ENCODE measurements at places on chromosomes 2 and 18.

- no peak for DNase-seq
Measured at GRCh38 chr2:233349005-233349998, 5.0 kb upstream of the DGKD start.

DNA sequence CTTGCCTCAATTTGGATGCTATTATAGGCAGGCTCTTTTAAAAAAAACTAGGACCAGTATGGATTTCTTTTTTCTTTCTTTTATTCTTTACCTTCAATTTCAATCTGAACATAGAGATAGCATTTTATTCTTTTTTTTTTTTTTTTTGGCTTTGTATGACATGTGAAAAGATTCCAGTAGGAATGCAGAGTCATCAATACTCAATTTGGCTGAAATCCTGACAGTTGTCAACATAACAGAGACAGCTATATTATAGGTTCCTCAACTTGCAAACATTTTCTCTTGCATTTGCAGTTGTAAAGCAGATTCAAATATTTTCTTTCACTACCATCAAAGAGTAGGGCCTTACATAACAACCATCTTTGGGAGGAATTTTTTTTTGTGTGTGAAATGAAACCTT, 334.4 kb downstream of the LRP1B start:
- no peak for DNase-seq

GRCh38 chr2:23385748-23386338, 864 bp downstream of the KLHL29 start:
- no peak for DNase-seq

DNA sequence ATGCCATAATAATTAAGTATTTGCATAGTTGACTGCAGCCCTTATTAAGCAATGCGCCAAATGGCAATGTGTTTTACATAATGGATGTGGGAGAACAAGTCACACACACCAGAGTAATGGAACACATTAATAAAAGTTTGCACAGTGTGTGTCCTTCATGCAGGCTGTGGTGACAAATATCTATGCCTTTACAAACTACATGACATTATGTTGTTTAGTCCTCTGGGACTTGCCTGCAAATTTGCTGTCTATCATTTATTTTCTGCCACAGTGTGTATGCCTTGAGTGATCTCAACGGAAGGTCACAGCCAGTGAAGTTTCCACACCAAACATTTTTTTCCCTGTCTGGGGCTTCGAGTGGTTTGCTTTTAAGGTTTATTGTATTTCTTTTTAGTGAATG, 175.2 kb upstream of the TMEFF2 start:
- DNase-seq, result no peak

GRCh38 chr2:226905718-226906117, 69.9 kb downstream of the RHBDD1 start:
- DNase-seq, result no peak

GRCh38 chr2:74515981-74516633, 1.9 kb downstream of the TLX2 start:
- DNase-seq, result no peak

DNA sequence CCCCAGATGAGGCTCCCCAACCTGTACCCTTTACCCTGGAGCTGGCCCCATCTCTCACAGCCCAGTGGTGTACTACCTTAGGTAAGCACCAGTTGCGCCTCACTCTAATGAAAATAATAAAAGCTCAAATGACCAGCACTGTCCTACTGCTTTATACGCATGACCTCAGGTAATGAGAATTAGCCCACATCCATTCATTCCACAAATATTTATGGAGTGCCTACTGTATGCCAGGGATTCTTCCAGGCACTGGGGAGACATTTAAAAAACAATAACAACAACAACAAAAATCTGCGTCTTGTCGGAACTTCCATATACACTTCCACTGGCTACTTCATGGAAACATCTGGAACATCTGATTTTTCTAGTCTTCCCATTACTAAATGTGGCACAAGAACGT, 20.8 kb downstream of the HPCAL1 start:
- no peak for DNase-seq

DNA sequence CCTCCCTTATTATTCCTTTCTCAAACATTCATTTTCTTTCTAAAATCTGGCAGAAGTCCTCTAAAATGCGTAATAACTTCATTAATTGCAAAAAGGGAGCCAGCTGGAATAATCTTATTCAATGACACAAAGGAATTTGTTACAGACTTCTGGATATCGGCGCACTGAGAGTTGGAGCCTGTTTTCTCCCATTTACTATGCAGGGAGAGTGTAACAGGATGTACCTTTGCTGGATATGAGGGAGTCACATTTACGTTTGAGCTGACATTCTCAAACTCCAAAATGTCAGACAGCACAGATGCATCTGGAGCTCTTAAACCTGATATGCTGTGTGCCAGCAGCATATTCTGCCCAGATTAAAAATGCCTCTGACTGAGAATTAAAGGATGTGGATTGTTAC, 275.3 kb downstream of the TMX3 start:
- DNase-seq, result no peak

DNA sequence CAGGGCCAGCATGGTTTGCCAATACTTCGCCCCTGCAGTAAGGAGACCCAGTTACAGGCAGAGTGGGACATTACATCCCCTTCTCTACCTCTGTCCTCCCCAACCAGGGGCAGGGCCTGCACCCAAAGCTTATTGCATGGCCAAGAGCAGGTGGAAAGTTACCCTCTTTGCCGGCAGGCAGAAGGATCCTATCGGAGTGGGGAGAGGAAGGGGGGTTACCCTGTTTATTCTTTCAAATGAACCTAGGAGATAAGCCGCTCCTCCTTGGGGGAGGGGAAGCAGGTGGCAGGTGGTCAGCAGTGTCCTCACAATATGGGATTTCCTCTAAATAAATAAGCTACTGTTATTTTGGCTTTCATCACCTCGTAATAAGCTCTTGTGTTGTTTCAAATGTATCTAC, 53.9 kb downstream of the SPATS2L start:
- DNase-seq, result no peak

DNA sequence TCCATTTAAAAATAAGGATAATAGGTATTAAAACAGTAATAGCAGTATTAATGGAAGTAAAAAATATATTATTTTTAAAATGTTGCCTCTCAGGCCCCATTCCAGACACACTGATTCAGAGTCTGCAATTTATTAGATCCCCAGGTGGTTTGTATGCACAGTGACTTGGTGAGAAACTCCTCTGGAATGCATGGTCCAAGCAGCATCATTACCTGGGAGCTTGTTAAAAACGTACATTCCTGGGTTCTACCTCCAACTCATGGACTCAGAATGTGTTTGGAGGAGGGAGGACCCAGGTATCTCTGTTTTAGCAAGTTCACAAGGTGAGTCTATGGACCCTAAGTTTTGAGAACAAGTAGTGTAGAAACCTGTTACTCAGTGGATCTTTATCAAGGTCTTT, 95.6 kb downstream of the ITGA4 start:
- DNase-seq, result no peak

DNA sequence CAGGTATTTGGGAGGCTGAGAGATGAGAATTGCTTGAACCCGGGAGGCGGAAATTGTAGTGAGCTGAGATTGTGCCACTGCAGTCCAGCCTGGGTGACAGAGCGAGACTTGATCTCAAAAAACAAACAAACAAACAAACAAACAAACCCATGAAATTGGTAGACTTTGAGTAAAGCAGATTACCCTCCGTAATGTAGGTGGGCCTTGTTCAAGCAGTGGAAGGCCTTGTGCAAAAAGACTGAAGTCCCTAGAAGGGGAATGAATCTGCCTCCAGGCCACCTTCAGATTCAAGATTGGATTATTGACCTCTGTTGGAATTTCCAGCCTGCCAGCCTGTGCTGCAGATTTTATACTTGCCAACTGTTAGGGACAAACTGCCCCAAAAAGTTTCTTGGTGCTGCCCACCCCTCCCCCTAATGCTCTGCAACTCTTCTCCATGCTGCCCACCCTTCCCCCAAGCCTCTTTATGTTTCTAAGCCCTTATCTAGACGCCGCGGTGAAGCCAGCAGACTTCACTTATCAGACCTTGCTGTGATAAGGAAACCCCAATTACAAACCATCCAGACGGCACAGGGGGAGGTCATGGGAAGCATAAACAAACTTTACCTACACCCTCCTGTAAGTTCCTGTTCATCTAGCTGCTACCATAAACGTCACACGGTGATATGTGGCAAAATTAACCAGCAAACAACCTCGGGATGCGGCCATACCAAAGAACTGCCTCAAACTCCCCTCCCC, 17.0 kb downstream of the CYP27A1 start:
- DNase-seq, result no peak

DNA sequence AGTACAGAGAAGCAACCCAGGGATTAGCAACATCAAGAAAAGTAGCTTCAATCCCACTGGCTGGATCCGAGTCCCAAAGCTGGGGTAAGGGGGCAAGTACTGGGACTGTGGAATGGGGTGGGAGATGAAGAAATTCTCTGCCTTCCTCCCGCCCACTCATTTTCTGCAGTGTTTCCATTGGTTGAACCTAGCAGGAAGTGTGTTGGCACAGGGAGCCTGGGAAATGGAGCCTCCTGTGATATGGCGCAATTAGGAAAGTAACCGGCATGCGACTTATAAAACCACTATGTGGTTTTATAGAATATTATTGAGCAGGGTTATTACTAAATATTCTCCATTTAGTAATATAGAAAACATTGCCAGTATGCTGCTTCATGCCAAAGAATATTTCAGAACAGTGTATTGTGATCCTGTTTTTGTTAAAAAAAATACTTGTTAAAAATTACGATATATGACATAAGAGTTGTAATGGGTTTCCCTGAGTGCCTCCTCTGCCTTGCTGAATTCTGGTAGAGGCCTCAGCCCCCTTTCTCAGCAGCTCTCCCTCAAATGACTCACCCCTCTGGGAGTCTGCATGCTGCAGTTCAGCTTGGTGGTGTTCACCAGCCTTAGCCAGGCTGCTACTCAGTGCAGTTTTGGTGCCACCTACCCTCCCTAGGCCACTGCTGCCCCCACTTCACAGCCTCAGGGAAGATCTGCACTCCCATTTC, 60.5 kb downstream of the HK2 start:
- peak; percentile 38 for DNase-seq

DNA sequence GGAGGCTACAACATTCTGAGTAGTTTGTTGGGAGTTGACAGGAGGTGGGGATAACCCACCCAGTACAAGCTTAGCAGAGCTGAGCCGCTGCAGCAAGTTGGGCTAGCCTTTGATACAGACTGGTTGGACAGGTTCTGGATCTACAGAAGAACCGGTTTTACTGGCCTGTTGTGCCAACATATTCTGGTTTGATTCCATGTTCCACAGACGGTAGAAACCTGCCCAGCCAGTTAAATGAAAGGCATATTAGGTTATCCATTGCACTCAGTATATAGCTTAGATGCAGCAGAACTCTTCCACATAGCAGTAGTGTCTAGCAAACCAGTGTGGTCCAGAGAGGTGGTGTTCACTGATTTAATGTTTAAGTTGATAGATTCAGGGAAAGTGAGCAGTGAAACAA, 19.3 kb upstream of the RBBP8 start:
- no peak for DNase-seq

DNA sequence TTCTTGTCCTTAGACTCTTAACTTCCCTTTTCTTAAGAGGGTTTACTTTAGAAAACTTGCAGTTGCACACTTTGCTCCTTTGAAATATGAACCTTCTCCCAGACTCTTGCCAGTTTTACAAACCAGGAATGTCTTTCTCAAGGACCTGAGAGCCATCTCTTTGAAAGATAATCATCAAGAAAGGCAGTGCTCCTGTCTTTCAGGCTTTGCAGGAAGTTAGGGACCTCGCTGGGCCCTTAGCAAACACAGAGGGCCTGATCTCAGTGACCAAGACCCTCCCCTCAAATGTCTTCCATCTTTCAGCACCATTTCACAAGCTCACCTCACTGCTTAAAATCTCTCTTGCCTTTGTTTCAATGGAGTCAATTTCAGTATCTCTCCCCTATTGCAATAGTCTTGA, 32.0 kb upstream of the NYAP2 start:
- no peak for DNase-seq

- no peak for DNase-seq
Measured at GRCh38 chr2:100810603-100811145, 9.3 kb upstream of the NPAS2 start.

DNA sequence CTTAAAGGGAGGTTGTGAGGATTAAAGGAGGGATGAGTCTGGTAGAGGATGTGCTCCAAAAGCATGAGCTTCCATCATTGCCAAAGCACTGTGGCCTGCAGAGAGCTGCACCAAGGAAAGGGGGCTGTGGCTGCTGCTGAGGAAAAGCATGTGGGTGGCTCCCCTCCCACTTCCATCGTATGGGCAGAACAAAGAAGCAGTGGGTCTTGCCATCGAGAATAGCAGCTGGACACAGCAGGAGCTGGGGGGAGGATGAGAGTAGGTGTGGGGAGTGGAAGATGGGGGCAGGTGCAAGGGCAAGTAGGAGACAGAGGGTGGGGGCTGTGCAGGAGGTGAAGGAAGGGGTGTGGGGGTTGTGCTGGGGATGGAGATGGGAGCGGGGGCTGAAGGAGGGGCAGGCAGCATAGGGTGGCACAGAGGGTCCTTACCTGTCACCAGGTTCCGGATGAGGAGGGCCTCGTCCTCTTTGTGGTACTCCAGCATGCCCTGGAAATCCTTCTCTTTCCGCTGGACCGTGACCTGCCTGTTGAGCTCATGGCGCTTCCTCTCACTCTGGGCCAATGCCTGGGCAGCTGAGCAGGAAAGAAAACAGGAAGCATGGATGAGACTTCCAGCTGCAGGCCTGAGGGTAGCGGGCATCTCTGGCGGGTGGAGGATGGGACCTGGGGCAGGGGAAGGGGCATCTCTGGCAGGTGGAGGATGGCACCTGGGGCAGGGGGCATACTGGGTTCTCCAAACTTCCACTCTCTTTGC, 33.6 kb upstream of the ACAA2 start:
- no peak for DNase-seq
